ENCODE measurements at places on chromosomes 2 and 18. TPM values are rescaled to one million over a fixed set of nuclear protein-coding genes. Genes with fewer than 3 reads are reported as not detected.

The RABL2A gene
- 2.7 TPM for total RNA-seq

The GEN1 gene
- total RNA-seq: 2.3 TPM

The GALNT3 gene
- total RNA-seq: 0.47 TPM

The PDCD1 gene
- total RNA-seq: 1.0 TPM

The SEMA4C gene
- total RNA-seq: 12.0 TPM

The RIT2 gene
- not detected for total RNA-seq

The DYSF gene
- 52.1 TPM for total RNA-seq

The MBOAT2 gene
- 5.8 TPM for total RNA-seq

The CMPK2 gene
- 4.4 TPM for total RNA-seq

The TNFRSF11A gene
- 1.8 TPM for total RNA-seq

The AMER3 gene
- not detected for total RNA-seq

The CRYGD gene
- not detected for total RNA-seq

The KCTD18 gene
- total RNA-seq: 11.9 TPM

The NDC80 gene
- not detected for total RNA-seq

The MOCOS gene
- 0.51 TPM for total RNA-seq

The KIAA2012 gene
- total RNA-seq: not detected

The ALKAL2 gene
- 1.1 TPM for total RNA-seq

The EPHA4 gene
- 107 TPM for total RNA-seq

The LRP1B gene
- 0.44 TPM for total RNA-seq

The GCG gene
- not detected for total RNA-seq

Measured in right atrium auricular region (tissue), 2 donors.